NCI-H748 treated with DMSO at 0.1 percent for 48 hours (cell line): ENCODE measurements at places on chromosomes 6 and 20.

DNA sequence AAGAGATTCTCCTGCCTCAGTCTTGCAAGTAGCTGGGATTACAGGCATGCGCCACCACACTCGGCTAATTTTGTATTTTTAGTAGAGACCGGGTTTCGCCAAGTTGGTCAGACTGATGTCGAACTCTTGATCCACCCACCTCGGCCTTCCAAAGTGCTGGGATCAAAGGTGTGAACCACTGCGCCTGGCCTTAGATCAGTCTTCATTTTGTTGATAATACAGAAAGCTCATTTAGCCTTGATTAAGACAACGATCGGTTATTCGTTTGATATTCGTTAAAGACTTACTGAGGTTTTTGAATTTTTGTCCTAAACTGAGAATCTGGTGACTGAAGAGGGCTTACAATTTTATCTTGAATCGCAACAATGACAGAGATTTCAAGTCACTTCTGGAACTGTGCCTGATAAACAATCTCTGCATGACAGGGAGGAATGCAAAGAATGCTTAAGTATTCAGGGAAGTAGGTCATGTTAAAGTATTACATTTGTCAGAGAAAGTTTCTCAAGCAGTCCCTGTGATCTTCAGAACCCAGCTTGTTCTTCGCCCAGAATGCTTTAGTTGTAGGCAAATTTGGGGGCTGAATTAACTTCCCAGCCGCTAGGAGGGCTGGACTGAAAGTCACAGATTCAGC is 14.8 kb downstream of the AKAP12 start:
- no peak for DNase-seq

GRCh38 chr20:46332373-46333160 is 24.3 kb upstream of the CDH22 start:
- no peak for DNase-seq

- no peak for DNase-seq
These were observed 230.3 kb downstream of the SMOC2 start for GRCh38 chr6:168671028-168671862.

DNA sequence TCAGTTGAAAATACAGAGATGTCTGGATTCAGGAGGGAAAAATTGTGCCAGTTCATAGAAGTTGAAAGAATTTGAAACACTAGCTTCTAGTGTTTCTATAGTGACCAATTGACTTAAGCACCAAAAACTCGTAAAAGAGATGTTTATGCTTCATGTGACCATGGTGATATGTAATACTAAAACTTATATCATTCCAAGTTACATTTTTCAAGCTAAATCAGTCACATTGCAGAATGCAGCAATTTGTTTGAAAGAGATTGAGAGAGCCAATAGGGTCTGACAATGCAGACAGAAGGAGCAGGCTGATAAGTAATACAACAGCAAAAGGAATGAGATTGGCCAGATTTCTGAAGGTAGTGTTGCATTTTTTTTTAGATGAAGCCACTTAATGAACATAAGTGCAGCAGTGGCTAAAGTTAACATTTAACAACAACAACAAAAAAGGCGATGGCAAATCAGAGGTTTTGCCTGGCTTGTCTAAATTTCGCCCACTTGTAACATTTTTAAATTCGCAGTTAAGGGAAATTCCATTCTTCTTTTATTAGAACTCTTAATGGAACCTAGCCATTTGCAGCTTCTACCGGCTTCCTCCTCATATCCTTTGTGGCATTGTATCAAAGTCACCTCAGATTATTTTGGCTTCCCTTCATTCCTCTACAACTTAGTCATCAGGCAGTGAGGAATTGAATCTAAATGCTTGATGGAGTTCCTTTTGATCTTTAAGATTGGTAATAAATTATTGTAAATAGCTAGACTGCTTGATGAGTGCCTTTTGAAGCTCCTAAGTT is 484.0 kb upstream of the SOX4 start:
- DNase-seq, result no peak

DNA sequence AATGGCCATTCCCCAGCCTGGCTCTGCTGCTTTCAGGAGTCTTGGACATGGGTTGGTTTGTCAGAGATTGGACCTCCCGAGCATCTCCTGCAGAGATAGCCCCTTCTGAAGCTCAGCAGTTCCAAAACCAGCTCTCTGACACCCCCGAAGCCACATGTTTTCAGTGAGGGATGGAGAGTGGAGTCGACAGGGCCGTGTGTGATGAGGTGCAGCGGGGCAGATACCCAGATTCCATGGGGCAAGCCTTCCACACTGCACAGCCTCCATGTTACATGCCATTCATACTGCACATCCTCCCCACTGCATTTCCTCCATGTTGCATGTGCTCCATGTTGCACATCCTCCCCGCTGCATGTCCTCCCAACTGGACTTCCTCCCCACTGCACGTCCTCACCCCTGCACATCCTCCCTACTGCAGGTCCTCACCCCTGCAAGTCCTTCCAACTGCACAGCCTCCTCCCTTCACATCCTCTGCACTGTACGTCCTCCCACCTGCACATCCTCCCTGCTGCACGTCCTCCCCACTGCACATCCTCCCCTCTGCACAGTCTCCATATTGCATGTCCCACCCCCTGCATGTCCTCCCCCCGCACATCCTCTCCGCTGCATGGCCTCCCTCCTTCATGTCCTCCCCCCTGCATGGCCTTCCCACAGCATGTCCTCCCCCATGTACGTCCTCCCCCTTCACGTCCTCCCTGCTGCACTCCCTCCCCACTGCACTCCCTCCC is 112.2 kb downstream of the SYNDIG1 start:
- DNase-seq, result no peak

- no peak for DNase-seq
These were observed 45.2 kb downstream of the OSTM1 start for GRCh38 chr6:108029226-108029921.

- peak; percentile 37 for DNase-seq
These were observed 1.5 kb downstream of the LIN28B start for GRCh38 chr6:104958178-104959025.

GRCh38 chr20:61722146-61722678 is 343.5 kb downstream of the TAF4 start:
- DNase-seq, result no peak

GRCh38 chr6:141437011-141437410 is 695.7 kb upstream of the GJE1 start:
- no peak for DNase-seq

DNA sequence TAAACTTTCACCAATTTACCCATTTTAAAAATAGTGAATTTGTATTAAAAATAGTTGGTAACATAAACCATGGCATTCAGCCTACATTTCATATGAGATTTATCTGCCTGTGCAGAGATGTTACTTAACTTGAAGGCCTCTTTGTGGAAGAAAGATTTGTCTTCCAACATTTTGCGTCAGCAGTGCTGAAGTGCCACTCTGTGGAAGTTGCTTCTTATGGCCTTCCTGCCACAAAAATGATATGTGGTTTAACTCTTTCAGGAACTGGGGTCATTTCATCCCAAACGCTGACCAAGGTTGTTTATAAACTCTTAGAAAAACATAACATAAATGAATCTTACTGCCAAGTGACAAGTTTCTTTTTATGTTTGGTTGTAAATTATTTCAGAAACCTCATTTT is 246.8 kb downstream of the ARID1B start:
- DNase-seq, result no peak

GRCh38 chr6:47094241-47094925 is 52.3 kb upstream of the ADGRF1 start:
- DNase-seq, result no peak

GRCh38 chr6:33132081-33132524 is 56.3 kb downstream of the HLA-DPB1 start:
- DNase-seq, result no peak

DNA sequence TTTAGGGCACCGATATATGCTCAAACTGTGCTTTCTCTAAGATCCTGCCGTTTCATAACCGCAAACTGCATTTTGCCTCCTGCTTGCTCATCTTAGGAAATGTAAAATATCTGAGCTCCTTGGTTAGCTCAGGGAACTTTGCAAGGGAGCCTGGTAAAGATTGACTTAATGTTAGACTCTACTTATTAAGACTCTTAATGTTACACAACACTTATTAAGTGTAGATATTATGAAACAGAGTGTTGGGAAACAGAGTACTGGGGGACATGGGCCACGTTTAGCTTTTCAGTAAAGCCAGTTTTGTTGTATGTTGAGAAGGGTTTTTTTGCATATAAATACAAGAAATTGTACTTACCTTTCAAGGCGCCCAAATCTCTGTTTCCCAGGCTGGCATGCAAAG is 1.9 kb downstream of the LTV1 start:
- no peak for DNase-seq

GRCh38 chr6:144853603-144854002 is 568.5 kb downstream of the UTRN start:
- no peak for DNase-seq

DNA sequence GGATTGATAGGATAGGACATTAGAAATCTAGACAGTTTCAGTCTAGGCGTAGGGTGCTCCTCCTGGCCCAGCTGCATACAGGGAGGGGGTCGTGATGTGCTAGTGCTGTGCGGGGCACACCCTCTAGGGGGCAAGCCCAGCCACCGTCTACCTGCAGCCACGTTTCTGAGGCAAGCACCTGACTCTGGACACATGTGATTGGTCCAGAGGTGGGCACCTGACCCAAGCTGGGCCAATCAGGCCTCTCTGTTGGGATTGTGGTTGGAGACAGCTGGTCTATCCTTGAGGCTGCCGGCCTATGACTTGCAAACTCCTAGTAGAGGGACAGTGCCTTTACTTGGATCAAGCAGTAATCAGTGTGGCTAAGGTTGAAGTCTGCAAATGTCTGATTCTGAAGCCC is 317.1 kb downstream of the BMP7 start:
- no peak for DNase-seq

- no peak for DNase-seq
These were observed 41.9 kb downstream of the EYA2 start for GRCh38 chr20:46936415-46937156.

- DNase-seq, result no peak
These were observed 161.5 kb upstream of the HEY2 start for GRCh38 chr6:125587666-125588632.

- no peak for DNase-seq
These were observed 50.0 kb downstream of the LAMA4 start for GRCh38 chr6:112204350-112204706.

DNA sequence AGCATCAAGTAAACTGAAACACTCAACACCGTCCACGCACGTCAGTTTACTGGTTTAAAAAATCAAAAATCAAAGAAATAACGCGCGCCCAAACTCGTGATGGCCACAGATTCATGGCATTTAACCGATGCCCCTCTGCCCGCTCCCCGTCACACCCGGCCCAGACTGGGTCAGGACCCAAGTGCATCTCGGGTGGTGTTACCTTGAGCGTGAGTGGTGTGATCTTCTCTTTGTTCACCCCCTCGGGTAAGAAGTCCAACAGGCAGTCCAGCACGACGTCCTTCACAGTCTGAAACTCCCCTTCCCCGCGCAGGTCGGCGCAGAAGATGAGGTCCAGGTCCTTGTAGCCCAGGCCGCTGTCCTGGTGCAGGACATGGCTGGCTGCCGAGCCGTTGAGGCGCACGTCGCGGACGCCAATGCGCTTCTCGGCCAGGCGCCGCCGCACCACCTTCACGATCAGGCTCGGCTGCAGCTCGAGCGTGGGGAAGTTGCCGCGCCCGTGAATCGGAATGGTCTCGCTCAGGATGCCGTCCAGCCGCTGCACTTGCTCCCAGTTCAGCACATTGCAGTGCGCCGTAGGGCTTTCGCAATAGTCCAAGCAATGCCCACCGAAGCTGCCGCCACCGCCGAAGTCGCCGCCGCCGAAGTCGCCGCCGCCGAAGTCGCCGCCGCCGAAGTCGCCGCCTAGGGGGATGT is 945 bp downstream of the TENT5A start:
- DNase-seq, result peak; percentile 34

GRCh38 chr6:67888886-67889681 is 746.0 kb upstream of the ADGRB3 start:
- no peak for DNase-seq

- no peak for DNase-seq
These were observed 32.7 kb downstream of the WDR27 start for GRCh38 chr6:169669147-169669546.

DNA sequence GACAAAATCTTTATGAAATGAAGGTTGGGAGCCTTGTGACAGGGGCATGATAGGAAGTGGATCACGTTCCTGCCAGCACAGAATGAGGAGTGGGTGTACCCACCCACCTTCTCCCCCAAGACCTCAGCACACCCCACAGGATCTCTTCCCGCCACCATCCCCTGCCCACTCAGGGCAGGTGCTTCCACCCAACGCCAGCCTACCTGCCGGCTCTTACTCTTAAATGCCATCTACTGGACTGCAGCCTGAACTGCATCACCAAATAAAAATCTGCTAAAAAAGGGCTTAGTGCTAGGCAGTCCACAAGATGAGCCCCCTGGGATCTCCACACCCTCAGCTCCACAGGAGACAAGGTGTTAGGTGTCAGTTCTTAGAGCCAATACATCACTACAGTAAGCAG is 20.6 kb downstream of the DTNBP1 start:
- no peak for DNase-seq

DNA sequence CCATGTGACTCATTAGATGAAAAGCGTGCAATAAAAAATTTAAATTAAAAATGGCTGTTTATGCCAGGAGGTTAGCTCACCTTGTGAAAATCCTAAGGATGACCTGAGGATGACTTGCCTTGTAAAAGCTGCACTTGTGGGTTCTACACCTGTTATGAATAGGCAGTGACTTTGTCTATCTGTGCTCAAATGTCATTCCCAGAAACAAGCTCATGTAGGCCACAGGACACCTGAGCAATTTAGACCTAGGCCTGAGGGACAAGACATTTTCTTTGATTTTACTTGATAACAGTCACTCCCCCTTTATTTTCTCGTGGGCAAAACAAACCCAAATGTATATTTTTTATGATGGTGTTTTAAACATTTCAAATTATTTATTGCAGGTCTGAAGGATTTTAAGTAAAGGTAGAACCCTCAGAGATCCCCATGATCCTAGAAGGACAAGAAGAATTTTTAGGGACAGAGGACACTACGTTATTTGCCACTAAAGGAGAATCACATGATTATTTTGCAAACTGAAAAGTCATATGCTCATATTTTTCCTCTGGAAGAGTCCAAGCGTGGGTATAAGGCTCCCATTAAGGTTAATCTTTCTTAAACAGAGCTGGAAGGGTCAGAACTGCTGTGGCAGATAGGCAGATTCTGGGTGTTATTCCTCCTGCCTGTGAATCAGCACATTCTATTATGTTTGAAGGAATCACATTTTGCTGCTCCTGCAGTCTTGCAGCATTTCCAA is 277.5 kb upstream of the MAN1A1 start:
- no peak for DNase-seq

DNA sequence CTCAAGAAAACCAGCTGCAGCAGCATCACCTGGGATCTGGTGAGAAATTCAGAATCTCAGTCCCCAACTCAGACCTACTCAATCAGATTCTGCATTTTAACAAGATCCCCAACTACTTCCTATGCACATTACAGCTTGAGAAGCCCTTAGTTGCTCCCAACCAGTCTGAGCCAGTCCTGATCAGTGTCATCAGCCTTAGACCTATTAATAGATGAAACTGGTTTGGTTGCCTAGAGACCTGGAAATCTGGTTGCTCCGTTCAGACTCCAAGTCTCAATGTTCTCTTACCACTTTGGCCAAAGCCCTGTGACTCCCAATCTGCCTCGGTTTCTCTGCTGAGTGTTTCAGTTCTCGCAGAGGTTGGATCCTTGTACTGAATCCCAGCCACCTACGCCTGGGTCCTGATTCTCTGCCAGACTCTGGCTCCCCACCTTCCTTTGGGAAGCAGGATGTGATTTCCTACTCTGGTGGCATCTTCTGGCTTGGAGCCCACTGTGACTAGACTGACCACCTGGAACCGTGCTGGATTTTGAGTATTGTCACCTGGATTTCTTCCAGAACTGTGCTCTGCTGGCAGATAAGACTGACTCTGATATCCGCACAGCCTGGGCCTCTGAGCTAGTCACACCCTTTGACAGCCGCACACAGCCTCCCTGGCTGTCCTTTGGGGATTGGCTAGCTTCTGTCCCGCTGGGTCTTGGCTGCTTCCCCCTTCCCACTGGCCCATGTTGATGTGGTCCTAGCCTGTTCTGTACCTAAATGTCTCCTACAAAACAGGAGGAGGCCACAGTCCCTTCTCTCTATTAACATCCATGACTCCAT is 20.3 kb upstream of the ATXN1 start:
- DNase-seq, result peak; percentile 28
